Activated effector memory CD4-positive, alpha-beta T cell treated with Interleukin-2 at 50 U/mL for 16 hours (primary cell): ENCODE measurements at places on chromosomes 12 and 14.

DNA sequence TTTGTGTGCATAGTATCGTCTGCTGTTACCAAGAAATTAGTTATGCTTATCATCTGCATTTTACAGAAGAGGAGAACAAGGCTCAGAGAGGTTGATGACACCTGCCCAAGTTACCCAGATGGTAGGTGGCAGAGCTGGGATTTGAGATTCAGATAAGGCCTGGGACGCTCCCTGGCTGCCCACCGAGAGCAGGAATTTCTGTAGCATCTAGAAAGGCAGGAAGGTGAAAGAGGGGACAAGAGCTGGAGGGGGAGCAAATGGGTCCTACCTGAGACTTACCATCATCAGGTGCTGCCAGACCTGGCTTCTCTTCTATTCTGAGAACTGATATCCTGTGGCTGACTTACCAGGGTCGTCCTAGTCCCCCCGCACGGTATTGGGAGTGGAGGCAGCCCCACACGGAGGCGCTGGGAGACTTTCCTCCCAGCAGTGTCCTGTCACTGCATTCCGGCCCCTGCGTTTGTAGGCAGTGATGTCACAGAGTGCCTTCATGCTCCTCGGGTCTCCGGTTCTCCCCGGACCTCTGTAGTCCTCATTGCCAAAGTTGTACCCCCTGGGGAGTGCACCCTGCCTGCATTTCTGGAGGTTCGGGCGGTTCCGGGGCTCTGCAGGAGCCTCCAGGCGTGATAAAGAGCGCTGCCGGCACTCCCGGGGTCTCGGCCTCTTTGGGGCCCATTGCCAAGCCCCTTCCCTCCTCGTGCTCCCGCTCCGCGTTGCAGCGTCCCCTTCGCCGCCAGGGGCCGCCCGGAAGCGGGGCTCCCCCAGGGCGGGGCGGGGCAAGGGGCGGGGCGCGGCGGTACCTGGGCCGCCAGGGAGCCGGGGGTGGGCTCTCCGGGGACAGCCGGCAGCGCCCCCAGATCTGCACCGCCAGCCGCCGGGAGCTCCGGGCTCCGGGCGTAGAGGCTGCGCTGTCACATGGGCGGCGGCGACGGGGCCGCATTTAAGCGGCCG, at the start of gene CABP1:
Gene CABP1, plus strand, starts transcription at position 856 of the 951 bp plus-strand sequence. Its CDS starts 60 bp downstream, at position 916.
- DNase-seq, result peak; percentile 48

- no peak for DNase-seq
Measured at GRCh38 chr14:92690171-92691011, 58.0 kb downstream of the LGMN start.

DNA sequence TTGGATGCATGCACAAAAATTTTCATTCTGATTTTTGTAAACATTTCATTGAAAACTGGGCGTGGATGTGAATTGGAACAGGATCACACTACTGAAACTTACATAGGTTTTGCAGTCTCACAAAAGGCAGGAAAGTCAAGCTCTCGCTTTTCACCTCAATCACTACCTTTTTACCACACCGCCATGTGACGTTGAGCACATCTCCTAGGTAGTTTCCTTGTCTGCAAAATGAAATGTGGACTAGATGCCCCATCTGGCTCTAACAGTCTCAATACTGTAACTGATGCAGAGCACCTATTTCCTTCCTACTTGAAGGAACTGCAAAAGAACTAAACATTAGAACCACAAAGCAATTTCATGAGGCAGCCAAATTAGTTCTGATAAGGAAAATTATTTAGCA, 4.4 kb upstream of the YY1 start:
- DNase-seq, result no peak

GRCh38 chr12:29662734-29663323, 120.9 kb downstream of the TMTC1 start:
- no peak for DNase-seq

- DNase-seq, result no peak
Measured at GRCh38 chr12:69688021-69688420, 11.1 kb downstream of the BEST3 start.

- DNase-seq, result no peak
Measured at GRCh38 chr12:15982921-15983320, 71.8 kb downstream of the DERA start.

- DNase-seq, result no peak
Measured at GRCh38 chr12:62717643-62718042, 217.3 kb downstream of the PPM1H start.

GRCh38 chr14:91324606-91325575, 80.4 kb upstream of the GPR68 start:
- DNase-seq, result no peak

DNA sequence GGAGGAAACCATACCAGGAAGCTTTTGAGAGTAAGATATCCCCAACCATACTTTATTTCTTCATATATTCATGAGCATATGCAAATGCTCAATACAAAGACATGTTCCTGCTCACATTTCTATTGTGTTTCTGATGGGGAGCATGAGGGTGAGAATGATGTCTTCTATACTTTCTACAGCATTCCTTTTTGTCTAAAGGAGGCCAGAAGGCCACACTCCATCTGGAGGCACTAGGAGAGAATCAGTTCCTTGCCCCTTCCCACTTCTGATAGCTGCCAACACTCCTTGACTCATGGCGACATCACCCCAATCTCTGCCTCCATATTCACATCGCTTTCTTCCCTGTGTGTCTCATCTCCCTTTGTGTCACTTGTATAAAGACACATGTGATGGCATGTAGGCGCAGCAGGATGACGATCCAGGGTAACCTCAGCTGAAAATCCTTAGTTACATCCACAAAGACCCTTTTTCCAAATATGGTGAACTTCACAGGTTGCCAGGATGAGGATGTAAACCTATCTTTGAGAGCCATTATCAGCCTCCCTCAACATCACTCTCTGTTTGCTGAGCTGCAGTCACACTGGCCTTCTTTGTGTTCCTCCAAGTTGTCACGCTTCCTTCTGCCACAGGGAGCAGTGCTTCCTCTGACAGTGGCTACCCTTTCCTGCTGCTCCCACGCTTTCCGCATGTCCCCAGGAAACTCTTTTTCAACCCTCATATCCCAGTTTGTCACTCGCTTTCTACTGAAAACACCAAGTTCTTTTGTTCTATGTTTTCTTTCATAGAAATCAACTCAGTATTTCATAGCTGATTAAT, 96.9 kb downstream of the STXBP6 start:
- DNase-seq, result no peak

DNA sequence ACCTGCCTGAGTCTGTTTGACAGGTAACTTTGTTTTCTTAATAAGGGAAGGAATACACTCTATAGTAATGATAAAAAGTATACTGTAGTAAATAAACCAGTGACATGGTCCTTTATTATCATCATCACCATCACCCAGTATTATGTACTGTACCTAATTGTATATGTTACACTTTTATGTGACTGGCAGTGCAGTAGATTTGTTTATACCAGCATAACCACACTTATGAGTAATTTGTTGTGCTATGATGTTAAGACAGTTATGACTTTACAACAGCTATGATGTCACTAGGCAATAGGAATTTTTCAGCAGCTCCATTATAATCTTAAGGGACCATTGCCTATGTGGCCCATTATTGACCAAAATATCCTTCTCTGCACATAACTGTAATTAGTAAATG, 155.0 kb downstream of the NUBPL start:
- DNase-seq, result no peak
